Left colon (tissue), 2 donors: ENCODE measurements at places on chromosomes 1 and 21. TPM values are rescaled to one million over a fixed set of nuclear protein-coding genes. Genes with fewer than 3 reads are reported as not detected.

Gene MAN1A2
- 32.5 TPM for total RNA-seq

Gene KCNJ6
- total RNA-seq = 0.14 TPM

Gene HMCN1
- 3.9 TPM for total RNA-seq

Gene TRAF3IP3
- total RNA-seq = 4.4 TPM

Gene TMEM82
- total RNA-seq = 18.6 TPM

Gene AKR1A1
- total RNA-seq = 186 TPM

Gene SHE
- 3.4 TPM for total RNA-seq

Gene MAP3K21
- 18.1 TPM for total RNA-seq

DNA sequence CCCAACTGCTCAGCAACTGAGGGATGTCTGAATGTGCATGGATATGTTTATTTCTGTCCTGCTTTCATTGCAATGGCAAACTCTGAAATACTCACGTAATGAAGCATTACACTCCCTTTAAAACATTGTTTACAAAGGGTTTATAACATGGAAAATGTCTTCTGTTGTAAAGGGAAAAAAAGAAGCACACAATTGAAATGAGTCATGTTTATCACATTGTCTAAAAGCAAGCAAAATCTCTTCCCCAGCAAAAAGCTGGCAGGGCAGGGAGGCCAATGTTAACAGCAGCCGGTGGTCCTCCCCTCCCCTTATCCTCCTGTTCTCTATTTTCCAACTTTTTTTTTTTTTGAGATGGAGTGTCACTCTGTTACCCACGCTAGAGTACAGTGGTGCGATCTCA, 3.9 kb upstream of the EFNA1 start:
- DNase-seq = no peak

DNA sequence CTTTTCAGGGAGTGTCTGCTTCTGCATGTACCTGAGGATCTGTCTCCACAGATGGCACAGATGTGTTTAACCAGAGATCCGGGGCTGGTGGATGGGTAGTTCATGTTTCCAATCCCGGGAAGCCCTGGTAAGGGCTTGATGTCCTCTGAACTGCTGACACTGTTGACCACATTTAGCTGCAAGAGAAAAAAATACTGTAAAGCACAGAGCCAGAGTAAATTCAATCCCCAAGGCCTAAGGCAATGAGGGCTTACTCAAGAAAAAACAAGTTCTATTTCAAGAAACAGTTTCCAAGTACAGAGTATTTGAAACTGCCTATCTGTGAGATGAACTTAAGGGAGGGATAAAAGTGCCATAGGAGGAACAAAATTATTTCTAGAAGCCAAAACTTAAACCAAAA, 25.1 kb downstream of the RXRG start:
- DNase-seq = no peak

GRCh38 chr1:199858856-199859255, 168.7 kb upstream of the NR5A2 start:
- no peak for DNase-seq

DNA sequence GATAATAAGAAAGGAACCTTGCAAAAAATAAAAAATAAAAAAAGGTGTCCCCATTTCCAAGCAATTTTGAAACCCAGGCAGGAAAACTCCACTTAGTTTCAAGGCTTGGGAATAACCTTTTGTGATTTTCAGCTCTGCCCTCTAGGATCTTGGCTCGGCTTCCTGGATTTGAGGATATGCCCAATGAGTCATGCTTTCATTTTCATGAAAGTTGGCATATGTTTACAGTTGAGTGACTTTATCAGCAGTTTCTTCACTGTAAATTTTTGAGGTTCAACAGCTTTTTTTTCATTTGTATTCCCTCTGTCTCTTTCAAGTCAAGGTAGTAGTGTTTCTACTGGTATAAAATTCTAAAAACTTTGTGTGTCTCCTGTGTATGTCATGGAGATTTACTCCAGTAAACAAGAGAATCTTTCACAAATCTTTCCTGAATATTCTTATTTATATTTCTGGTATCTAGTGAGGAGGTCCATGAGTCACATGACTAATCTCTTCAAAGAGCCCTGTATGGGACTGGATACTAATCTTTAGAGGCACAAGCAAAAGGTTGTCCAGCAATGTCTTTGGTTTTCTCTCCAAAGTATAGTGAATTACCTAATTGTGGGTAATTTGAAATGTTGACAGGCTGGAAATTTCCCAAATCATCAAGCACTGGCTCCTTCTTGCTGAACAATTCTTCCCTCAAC, 335.3 kb downstream of the BRINP2 start:
- no peak for DNase-seq

DNA sequence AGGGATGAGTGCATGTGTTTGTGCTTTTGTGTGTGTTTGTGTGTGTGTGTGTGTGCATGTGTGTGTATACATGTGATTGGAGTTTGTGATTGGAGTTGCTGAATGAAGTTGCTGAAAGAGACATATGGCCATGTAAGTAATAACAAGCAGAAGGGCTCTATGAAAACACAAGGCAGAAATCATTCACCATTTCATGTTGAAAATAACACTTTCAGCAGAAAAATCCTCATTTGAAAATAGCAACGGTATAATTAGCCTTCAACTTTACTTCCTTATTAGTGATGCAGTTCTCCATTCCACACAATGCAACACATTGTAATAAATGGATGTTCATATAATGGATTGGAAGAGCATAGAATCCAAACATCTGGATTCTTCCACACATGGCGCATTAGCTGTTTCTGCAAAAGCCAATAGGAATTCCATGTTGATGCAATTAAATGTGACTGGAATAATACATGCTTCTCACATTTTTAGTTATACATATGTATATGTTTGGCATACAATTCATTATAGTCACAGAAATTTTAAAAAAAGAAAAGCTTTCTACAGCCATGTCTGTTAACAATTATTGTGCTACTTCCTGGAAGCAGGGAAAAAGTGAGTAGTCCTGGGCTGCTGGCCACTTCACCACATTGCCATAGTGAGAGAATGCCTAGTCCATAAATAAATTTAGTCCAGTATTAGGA, 538.0 kb downstream of the LTN1 start:
- DNase-seq = no peak

GRCh38 chr1:150234309-150234565, 1.7 kb downstream of the ANP32E start:
- DNase-seq = no peak

DNA sequence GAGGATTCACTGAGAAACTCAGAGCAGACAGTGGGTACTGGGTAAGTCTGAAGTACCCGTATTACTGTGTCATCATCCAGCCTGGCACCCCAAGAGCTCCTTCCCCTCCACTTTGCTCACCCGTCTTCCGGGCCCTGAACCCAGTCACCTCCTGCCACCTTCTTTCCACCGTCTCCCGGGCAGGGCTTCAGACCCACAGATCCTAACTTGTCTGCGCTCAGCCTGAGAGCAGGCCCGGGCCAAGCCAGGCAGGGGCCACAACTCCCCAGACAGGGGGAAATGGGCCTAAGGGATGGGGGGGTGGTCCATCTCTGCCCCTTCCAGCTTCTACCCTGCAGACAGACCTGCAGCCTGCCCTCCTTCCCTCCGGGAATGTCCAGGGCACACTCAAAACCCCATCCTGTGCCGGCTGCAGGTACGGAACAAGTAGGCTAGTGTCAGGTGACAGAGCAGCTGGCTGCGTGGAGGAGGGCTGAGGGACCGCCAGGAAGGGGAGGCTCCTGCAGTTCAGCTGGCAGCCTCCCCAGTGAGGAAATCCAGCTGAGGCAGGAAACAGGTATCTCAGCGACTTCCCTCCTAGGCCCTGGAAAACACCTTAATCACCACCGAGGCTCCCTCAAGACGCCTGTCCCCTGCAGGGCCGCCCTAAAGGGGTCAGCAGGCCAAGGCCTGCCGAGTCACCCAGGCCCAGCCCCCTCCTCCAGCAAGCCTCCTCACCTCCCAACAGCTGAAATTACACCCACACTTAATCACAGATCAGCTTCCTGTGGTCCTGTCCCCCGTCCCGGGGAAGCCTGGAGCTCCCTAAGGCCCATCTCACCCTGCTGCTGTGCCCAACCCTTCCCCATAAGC, 3.5 kb downstream of the HSPG2 start:
- peak; percentile 63 for DNase-seq

- DNase-seq = no peak
Measured at GRCh38 chr1:58611861-58612385, 34.9 kb upstream of the TACSTD2 start.

DNA sequence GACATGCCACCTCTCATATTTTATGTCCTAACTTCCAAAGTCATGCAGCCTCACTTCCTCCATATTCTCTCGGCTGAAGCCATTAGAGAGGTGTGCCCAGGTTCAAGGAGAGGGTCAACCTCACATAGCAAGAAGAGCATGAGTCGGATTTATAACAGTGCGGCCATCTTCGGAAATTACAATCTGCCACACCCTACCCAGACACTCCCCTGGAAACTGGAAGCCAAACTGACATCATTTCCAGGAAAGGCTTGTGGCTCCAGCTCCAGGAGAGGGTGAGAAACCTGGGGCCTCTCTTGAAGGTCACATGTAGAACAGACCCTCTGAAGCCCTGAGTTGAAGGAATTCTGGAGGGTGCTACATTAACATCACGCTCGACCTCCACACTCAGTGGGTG, 73.5 kb downstream of the RRAGC start:
- no peak for DNase-seq

- DNase-seq = no peak
Measured at GRCh38 chr1:26771285-26771642, 16.5 kb upstream of the PIGV start.

- DNase-seq = no peak
Measured at GRCh38 chr1:187842406-187843165, 1013.8 kb downstream of the PLA2G4A start.

GRCh38 chr1:55211863-55212262, 3.3 kb downstream of the USP24 start:
- no peak for DNase-seq

GRCh38 chr1:159089184-159089791, 12.7 kb upstream of the AIM2 start:
- no peak for DNase-seq

GRCh38 chr1:150024156-150024555, 13.6 kb upstream of the OTUD7B start:
- DNase-seq = no peak

DNA sequence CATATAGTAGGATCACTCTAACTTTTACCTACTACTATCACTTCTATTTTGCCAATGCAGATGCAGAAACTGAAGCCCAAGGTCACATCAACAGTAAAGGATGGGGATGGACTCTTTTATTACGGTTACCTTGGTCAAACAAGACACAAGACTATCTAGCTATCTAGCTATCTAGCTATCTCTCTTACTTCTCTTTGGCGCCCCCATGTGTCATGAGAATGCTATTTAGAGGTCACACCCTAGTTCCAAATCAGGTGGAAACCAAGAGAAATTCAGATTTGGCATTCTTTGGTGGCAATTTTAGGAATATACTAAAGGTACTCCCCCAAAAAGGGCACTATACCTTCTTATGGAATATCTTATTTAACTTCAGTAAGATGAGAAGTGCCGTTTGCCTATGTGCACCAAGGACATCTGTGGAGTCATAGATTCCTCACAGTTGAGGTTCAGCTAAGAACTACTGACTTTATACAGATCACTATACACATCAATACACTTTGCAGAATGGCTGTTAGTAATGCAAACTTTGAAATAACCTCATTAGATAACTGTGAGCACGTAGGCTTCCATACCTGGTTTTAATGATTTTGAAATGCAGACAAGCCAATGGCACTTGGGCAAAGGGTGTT, 6.7 kb downstream of the ZNF648 start:
- no peak for DNase-seq
